ENCODE measurements at places on chromosomes 3 and 15.

DNA sequence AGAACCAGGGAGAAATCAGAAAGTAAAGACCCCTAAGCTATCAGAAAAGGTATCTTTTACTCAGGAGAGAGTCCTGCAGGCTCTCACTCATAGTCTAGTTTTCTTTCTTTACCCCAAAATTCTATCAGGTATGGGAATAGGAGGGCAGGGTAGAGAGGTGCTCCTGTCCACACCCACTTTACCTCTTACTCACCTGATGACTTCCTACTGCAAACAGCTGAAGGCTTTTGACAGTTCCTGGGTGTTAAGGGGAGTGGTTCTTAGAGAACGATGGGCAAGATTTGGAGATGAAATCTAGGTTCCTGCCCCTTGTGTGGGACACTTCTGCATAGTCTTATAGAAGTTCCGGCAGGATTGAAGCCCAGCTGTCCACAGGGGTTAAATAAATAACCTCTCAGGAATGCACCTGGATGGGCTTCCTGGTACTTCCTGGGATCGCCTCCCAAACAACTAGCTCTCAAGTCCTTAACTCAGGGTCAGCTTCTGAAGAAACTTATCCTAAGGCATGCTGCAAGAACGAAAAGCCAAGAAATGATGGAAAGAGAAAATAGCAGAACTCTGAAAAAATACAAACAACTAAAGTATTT is 10.8 kb upstream of the TNFAIP8L3 start:
- no peak for DNase-seq

- DNase-seq: no peak
Observed at GRCh38 chr3:148992635-148993255, 1.4 kb downstream of the GYG1 start.

- no peak for DNase-seq
Observed at GRCh38 chr3:186212611-186213010, 103.7 kb upstream of the ETV5 start.

GRCh38 chr3:126755866-126756265 is 51.8 kb downstream of the CHCHD6 start:
- no peak for DNase-seq

GRCh38 chr15:33908406-33908805 is 59.9 kb upstream of the CHRM5 start:
- DNase-seq: no peak

GRCh38 chr3:49626796-49627195 is 47.4 kb upstream of the APEH start:
- DNase-seq: no peak

DNA sequence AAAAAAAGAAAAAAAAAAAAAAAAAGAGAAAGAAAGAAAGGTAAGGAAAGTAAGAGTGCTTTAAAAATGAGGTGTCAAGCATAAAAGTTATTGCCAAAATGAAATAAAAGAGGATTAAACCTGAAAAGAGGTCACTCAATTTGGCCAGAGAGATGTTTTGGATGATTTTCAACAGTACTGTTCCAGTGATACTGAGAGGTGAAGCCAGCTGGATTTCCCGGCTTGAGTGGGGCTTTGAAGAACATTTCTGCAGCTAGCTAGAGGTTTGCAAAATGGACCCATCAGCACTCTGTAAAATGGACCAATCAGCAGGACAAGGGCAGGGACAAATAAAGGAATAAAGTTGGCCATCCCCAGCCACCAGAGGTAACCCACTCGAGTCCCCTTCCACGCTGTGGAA is 128.5 kb downstream of the LSAMP start:
- DNase-seq: no peak

GRCh38 chr3:186583831-186584230 is 13.3 kb downstream of the DNAJB11 start:
- no peak for DNase-seq

- no peak for DNase-seq
Observed at GRCh38 chr15:29690765-29691475, 131.3 kb downstream of the TJP1 start.

- DNase-seq: no peak
Observed at GRCh38 chr15:74958320-74958907, 1.8 kb upstream of the RPP25 start.

GRCh38 chr3:128385080-128385832 is 81.4 kb downstream of the DNAJB8 start:
- no peak for DNase-seq

- no peak for DNase-seq
Observed at GRCh38 chr15:91482799-91483198, 370.7 kb upstream of the SLCO3A1 start.

GRCh38 chr15:89880727-89881126 is 13.1 kb downstream of the AP3S2 start:
- DNase-seq: no peak

DNA sequence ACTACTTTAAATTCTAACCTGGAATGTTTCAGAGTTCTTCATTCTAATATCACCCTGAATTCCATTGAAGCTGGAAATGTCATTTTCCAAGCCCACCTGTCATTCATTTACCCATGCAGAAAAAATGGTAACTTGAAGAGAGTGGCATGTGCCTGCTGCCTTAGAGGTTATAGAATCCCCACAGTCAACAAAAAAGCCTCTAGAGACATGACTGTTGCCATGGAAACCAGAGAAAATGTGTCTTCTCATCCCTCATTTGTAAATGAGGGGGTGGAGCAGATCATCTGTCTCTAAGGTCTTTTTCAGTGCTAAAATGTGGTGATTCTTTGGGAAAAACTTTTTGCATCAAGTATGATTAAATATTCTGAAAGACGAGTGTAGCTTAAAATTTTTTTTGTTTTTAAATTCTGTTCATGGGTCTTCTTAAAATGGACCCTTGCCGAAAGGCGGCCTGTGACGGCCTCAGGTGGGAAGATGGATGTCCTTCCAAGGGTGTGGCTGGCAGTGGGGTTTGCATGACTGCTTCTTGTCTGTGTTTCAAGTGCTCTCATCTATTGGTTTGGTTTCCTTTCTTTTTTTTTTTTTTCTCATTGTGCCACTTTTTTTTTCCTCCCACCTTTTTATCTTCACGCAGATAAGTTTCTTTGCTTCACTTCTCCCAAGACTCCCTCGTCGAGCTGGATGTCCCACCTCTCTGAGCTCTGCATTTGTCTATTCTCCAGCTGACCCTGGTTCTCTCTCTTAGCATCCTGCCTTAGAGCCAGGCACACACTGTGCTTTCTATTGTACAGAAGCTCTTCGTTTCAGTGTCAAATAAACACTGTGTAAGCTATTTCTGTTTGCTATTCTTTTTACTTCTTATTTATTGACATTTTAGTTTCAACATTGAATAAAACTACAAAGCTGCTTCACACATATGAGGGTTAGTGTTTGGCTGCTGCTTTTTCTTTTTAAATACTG is 23.0 kb downstream of the TPM1 start:
- DNase-seq: no peak

- no peak for DNase-seq
Observed at GRCh38 chr3:17151598-17152373, 267.0 kb downstream of the PLCL2 start.

DNA sequence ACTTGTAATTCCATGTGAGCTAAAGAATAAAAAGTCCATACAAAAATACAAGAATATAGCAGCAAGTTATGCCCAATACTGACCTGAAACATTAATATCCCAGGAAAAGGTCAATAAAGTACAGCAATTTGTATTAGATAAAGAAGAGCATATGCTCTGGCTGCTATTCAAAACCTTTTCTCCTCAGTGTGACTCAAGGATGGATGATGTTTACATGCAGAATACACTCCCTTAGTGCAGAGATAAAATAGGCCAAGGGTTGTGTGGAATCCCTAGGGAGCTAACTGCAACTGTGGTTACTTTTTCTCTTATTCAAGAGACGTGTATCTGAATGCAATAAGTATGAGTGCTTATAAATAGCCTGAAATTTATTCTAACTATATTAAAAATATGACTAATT is 78.7 kb downstream of the SLC9A9 start:
- DNase-seq: no peak

GRCh38 chr15:64586259-64586870 is 126.0 kb downstream of the ZNF609 start:
- no peak for DNase-seq

GRCh38 chr3:179961071-179961702 is 75.5 kb downstream of the PEX5L start:
- no peak for DNase-seq

GRCh38 chr15:80452166-80452565 is 48.0 kb downstream of the ARNT2 start:
- no peak for DNase-seq

DNA sequence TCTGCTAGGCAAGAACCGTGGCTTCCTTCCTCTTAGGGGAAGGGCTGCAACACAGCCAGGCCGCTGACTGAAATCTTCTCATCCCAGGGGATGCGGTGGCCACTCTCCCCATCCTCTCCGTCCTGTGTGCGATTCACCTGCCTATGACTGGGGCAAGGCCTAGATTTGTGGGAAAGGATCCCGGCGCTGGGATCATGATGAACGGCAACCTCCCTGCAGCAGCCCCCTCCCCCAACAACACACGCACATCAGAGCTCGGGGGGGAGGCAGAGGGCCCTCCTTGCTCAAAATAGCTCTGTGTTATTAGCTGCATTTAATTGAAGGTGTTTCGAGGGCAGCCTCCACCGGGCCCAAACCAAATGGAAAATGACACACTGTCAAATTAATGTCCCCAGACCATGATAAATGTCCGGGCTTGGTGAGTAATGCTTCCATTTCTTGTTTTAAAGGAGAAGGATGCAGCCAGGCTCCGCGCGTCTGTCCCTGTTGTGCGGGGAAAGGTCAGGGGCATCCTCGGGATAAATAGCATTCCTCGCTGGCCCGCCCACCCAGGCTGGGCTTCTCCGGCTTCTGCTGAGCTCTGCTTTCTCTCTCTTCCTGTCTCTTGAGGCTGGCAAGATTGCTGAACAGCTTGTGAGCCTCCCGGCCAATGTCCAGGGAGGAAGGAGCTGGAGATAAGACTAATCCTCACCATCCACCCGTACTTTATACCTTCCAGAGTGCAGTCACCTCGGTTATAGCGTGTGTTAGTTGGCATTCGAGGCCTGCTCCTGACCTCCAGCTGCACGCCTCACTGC is 56.4 kb upstream of the TLE3 start:
- no peak for DNase-seq

DNA sequence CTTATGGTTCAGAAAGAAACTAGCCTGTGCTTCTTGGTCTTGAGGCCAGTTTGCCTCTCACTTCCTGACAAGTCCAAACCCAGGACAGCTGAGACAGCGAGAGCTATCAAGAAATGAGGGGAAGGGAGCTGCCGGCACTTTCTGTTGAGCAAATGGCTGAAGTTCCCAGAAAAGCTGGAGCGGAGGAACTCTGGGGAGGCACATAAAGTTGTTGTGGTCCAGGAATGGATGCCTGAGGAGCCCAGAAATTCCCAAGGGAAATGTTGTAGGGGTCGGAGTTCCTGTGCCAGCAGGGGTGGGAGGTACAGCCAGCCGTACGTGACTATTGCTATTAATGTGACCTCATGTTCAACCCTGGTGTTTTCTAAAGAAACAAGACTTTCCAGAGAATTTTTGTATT is 98.8 kb upstream of the TNFAIP8L3 start:
- no peak for DNase-seq

GRCh38 chr15:45177285-45177684 is 10.5 kb downstream of the SHF start:
- no peak for DNase-seq

DNA sequence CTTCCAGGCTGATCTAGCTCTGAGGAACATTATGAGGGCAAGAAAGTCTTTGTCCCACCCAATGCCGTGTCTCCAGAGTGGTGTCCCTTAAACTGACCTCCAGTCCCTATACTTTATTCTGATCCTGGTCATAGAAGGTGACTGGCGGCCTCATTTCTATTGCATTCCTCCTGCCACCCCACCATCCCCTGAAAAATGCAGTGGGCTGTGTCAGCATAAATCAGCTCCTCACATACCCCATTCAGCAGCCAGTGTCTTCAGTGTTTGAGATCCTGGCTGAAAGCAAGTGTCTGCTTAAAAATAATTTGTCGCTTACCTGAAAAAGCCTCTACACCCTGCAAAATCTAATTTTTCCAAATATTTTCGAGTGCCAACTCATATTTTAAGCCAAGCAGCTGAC is 346.1 kb downstream of the FEZF2 start:
- DNase-seq: no peak

DNA sequence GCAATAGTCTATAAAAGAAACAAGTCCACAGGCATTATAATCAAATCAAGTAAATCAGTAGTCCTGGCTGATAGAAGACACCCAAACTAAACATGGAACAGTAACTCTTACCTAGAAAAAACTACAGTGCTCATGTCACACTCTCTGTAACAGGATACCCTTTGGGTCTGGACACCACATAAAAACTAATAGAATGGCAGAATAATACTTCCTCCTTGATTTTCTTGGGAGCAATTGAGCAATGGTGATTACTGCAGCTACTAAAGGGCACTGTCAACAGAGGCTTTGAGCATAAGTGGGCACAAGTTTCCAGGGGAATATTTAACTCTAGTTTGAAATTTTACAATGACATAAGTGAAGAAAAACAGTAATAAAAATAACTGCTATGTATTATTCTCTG is 59.5 kb downstream of the GLB1 start:
- DNase-seq: no peak

- DNase-seq: no peak
Observed at GRCh38 chr3:134146666-134147065, 104.0 kb downstream of the RYK start.

DNA sequence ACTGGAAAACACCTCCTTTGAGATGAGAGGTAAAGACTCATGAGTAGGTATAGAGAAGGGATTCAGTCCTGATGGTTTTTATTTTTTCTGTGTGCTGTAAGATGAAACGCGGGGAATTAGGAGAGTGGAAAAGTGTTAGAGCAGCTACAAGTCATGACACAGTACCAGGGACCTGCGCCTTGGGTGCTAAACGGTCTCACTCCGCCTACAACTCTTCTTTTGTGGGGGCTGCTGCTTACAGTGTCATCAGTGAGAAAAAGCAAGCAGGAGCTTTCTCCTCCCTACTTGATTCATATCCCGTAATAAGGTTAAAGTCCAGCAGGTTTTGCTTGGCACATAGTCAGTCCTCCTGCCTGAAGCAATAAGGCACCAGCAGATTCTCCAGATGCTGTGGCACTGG is 39.1 kb downstream of the RASGRP1 start:
- no peak for DNase-seq

GRCh38 chr15:65792988-65793817 is 1.1 kb upstream of the DENND4A start:
- DNase-seq: no peak

DNA sequence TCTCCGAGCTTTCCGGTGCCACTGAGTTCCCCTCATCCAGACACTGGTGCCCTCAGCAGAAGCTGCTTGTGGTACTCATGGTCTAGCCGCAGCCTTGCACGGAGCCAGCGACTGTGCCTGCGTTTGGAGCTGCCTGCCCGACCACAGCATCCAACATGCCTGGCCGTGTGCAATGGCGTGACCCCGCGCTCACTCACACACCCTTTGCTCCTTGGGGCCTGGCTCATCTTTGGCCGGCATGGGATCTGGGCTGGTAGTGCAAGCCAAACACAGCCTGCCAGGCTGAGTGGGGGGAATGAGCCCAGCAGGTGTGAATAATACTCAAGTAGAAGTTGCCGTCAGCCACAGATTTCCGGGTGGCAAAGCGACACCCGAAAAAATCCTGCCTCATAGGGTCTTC is 1178.7 kb upstream of the GBE1 start:
- no peak for DNase-seq

GRCh38 chr3:120622870-120623726 is 27.0 kb downstream of the NDUFB4 start:
- no peak for DNase-seq

All from amygdala (tissue), 56 donors.